ENCODE measurements at places on chromosomes 11 and 22.

DNA sequence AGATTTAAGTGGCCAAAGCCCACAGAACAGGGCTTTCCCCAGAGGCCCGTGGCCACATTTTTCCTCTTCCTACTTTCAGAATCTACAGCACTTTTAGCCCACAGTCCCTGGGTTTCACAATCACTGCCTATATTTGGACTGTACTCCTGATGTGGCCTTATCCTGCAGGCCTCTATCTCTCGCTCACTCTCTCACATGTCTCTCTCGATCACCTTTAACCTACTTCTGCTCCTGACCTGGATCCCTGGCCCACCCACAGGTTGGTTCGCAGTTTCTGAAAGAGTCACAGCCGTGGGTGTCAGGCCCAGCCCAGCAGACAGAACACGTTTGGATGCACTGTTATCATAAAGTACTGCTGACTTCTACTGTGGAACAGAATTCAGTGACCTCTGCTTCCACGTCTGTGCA is 55.5 kb downstream of the LARGE1 start:
- DNase-seq: no peak

GRCh38 chr11:68447015-68447801 is 13.3 kb upstream of the PPP6R3 start:
- no peak for DNase-seq

DNA sequence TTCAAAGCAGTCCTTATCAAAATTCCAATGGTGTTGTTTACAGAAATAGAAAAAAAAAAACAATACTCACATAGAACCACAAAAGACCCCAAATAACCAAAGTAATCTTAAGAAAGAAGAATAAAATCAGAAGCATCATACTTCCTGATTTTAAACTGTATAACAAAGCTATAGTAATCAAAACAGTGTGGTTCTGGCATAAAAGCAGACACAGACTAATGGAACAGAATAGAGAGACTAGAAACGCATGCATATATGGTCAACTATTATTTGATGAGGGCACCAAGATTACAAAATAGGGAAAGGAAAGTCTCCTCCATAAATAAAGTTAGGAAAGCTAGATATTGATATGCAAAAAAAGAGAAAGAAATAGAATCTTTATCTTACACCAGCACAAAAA is 120.1 kb upstream of the TEAD1 start:
- no peak for DNase-seq

DNA sequence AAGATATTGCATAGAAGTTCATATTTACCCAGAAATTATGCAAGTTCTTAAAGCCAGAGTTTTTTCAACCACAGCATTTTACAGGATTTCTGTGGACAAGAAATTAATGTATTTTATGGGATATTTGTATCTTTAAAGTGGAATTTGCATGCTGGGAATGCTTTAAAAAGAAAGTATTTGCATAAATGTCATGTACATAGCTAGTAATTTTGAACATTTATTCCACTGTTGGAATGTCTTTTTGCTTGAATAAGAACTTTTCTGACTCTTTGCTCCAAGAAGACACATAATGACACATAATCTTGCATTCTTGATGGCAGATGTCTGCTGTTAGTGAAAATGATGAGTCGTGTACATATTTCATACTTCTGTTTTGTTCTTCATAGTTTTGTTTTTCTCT is 66.6 kb downstream of the ATXN10 start:
- DNase-seq: no peak

- DNase-seq: no peak
Observed at GRCh38 chr22:17913801-17914347, 110.5 kb downstream of the MICAL3 start.

GRCh38 chr11:43567396-43567975 is 113.1 kb upstream of the HSD17B12 start:
- peak; percentile 23 for DNase-seq

- no peak for DNase-seq
Observed at GRCh38 chr11:35267504-35267903, 128.5 kb downstream of the CD44 start.

- no peak for DNase-seq
Observed at GRCh38 chr11:57410287-57410686, 16.6 kb downstream of the SLC43A3 start.

- peak; percentile 83 for DNase-seq
Observed at GRCh38 chr11:126352934-126353801, 2.3 kb upstream of the ST3GAL4 start.

DNA sequence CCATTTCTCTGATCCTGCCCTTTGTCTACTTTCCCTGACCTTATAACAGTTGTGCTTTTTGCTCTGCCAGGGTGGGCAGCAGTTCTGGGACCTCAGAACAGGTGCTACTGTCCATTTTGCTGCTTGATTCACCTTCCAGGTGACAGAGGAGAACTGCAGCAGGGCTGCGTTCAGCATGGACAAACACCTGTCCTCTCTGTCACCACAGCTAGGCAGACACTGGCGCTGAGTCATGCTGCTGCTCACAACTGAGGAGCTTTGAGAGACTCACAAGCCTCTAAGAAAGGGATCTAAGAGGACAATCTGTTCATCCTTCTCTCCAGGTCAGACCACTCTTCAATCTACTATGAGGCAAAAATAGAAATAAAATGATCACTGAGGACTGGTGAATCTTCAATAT is 1144.5 kb upstream of the CCDC90B start:
- DNase-seq: no peak

DNA sequence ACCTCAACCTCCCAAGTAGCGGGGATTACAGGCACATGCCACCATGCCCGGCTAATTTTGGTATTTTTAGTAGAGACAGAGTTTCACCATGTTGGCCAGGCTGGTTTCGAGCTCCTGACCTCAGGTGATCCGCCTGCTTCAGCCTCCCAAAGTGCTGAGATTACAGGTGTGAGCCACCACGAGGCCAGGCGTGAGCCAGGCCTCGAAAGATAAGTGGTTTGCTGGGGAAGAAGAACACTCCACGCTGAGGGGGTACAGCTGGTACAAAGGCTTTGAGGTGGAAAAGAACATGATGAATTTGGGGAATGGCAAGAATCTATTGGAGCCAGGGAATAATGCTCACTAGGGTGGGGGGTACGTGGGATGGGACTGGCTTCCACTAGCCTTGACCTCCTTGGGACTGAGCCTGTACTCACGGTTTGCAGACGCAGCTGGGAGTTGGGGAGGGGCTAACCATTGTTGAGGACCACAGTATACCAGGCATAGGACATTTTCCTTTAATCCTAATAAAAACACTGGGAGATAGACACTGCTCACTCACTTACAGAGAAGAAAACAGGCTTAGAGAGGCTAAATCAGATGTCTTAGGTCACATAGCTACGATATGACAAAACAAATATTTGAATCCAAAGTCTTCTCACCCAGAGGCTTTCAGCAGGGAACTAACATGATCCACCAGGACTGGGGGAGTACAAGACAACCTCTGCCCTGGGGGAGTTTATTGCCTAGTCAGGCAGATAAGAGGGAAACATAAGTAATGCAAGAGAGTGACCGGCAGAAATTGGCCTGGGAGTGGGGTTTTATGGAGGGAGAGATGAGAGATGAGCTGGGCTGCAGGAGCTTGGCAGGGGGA is 4.9 kb downstream of the SLCO2B1 start:
- DNase-seq: no peak

- DNase-seq: no peak
Observed at GRCh38 chr11:72751116-72752087, 806 bp downstream of the ARAP1 start.

DNA sequence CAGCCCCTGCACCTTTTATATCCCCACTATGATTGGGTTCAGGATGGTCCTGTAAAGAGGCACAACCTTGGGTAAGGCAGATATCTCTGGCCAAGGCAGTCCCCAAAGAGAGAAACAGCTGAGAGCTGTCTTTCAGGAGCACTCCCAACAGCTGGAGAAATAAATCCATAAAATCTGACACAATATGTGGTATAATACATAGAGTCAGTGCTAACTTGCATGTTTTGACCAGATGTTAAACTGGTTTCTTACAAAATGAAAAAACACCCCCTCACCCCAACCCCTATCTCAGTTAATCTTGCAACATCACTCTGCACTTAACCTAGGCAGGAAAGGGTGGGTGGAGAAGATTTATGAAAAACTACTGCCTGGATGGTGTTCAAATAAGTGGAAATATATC is 44.0 kb upstream of the C11orf87 start:
- DNase-seq: no peak

DNA sequence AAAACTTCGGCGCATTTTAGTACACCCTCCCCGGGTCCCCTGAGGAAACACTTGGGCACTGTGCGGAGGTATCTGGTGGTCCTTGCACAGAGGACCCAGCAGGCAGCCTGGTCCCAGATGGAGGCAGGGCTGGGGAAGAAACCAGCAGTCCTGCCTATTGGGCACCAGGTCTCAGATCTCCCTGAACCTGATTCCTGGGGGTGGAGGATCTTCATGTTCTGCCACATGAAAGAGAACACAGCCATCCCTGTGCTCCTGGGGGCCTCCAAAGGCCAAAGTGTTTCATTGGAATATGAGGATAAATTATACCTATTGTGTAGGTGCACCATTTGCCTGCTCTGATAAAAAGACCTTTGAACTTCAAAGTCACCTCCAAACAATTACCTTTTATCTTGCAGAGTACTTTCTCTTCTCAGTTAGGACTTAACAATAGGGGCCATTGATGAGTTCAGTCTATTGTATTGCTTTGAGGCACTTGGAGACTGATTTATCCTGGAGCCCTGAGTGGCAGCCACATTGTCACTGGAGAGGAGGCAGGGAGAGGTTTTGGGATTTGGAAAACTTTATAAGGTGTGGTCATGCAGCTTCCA is 1.8 kb downstream of the RCN1 start:
- no peak for DNase-seq

All from HL-60 (cell line).